ENCODE measurements at places on chromosomes 7 and 10.

DNA sequence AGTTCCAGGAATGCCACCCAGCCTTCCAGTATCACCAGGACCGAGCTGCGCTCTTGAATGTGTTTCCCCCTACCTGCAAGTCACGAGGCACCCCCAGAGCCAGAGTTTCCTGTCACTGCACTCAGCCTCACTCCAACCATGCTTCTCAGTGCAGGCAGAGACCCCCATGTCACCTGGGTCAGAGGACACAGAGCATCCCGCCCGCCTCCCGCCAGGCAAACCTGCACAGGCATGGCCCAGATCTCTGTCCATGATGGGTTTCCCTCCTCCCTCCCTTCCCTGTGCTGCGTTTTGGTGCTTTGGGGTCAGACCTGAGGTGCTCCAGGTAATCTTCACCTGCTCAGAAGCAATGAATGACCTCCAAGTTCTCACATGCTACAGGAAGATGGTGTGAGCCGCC lies 3.1 kb upstream of the RET start:
- no peak for DNase-seq

- no peak for DNase-seq
Observed at GRCh38 chr10:45500798-45501197, 126.8 kb downstream of the ALOX5 start.

DNA sequence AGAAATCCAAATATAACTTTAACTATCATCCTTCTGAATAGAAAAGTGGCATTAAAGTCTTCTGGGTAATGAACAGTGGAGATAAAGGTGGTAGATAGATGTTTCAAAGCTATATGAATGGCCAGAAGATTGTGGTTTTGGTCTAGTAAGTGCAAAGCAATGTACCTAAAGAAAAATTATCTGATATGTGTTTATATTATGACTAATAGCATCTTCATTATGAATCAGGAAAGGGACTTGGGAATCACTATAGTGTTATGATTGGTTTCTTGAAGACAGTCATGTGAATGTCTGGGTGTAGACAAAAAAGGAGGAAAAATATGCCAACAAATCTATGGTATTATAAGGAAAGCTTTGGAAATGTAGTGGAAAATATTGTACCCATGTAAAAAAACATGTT lies 3.0 kb downstream of the ZNF518A start:
- DNase-seq = no peak

GRCh38 chr7:151710646-151711434 lies 166.1 kb downstream of the PRKAG2 start:
- no peak for DNase-seq

GRCh38 chr7:127251036-127251464 lies 1.7 kb downstream of the GRM8 start:
- no peak for DNase-seq

Data from stimulated activated CD8-positive, alpha-beta memory T cell treated with anti-CD3 and anti-CD28 coated beads, Interleukin-4, amount 100 ng/mL, for 1 hour (primary cell).